ENCODE measurements at places on chromosomes 6 and 20.
A peak's percentile ranks its signal among the peaks of the same experiment; 100 is the strongest.

GRCh38 chr6:33570806-33571636, 9.1 kb downstream of the BAK1 start:
- DNase-seq = peak; percentile 87

DNA sequence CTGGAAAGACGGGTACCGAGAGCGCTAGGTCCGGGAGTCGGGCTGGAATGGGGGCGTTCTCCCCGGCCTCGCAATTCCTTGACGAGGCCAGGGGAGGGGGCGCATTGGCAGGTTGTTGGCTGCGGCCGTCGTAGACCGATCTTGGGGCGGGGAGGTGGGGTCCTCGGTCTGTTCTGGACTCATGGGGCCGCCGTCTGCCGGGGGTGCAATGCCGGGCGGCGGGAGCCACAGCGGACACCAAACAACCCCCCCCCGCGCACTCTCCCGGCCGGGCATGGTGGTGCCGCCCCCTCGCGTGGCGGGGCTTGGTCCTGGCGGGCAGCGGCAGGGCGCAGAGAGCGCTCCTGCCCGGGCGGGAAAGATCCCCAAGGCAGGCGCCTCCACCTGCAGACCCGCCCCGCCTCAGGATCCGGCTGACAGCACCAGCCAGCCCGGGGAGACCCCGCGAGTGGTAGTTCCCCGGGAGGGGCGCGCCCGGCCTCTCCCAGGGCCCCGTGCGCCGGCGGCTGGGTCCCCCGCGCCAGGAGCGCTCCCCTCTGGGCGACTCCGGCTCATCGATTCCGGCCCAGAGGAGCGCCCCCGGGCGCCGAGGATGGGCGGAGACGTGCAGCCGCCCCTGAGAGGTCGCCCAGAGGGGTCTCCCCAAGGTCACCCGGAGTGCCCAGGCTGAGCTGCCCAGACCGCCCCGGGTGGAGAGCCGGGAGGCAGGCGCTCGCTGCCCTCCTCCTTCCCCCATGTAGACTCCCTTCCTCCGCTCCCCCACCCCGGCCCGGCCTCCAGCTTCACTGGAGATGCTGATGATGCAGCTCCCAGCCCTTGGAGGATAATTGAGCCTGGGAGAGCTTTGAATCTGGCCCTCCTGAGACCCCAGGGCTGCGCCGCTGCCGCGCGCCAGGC, 709 bp downstream of the PPP1R16B start:
- DNase-seq = peak; percentile 18

DNA sequence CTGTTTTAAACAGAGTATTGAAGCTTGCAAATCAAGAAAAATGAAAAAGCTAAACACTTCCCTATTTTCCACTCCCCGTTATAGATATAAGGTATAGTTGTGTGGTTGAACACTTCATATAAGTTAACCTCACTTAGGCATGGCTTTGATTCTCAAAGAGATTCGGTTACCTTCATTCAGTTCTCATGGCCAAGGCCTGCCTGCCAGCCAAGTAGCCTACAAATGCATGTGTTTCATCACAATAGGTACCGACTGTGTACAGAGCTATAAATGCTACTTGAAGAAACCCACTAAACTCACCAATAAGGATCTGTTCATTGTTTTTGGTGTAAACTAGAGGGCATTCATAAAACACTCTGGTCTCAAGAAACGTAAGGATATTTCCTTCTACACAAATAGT, 27.8 kb downstream of the PM20D2 start:
- DNase-seq = no peak

DNA sequence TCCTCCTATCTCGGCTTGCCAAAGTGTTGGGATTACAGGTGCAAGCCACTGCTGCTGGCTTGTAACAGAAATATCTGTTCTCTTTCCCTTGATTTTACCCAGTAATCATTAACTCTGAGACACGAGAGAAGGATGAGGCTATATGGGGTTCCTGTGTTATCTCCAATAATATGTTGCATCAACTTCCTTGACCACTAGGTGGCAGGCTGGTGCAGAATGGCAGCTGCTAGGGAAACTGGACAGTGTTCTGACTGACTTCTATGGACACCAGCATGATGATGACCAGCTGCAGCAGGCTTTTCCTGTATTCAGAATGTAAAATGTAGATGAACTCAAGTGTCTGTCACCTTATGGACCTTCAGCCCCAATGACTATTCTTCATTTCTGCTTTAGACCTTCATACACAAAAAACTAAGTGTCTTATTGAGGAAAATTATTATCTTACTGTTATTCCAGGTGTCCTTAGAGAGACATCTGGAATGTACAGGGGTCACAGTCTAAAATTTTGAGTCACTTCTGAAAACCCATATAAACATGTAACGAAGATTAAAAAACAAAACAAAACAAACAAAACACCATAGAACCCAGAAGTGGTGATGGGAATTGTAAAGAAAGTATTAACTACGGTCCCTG, 20.4 kb upstream of the CD109 start:
- DNase-seq = peak; percentile 46

DNA sequence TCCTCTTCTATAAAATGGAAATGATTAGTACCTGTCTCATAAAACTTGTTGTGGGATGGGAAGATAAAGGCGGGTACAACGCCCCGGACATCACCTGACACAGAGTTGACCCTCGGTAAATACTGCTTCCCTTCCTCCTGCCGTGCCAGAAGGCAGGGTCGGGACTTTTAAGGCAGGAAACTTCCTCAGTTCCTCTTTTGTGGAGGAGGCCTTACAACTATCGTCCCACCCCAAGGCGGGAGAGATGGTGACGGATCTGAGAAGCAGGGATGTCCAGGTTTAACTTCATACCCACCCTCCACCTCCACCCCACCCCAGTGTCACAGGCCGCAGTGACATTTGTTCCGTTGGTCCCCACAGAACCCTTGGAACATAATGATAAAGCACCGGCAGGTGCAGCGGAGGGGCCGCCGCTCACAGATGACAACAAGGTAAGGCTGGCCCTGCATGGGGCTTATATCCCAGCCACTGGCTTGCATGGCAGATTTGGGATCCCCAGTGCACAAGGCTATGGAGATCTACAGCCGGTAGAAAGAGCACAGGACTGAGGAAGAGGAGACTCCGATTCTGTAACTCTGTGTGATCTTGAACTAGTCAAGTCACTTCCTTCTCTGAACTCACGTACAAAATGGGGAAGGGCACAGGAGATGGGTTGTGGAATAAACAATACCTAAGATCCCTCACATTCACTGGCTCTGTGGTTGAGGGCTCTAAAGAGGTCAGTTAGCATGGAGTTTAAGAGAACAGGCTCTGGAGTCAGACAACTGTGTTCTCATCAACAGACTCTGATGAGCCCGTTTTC, 764 bp downstream of the DNTTIP1 start:
- DNase-seq = no peak

- no peak for DNase-seq
These were observed 74.0 kb upstream of the PROKR2 start for GRCh38 chr20:5390720-5391119.

DNA sequence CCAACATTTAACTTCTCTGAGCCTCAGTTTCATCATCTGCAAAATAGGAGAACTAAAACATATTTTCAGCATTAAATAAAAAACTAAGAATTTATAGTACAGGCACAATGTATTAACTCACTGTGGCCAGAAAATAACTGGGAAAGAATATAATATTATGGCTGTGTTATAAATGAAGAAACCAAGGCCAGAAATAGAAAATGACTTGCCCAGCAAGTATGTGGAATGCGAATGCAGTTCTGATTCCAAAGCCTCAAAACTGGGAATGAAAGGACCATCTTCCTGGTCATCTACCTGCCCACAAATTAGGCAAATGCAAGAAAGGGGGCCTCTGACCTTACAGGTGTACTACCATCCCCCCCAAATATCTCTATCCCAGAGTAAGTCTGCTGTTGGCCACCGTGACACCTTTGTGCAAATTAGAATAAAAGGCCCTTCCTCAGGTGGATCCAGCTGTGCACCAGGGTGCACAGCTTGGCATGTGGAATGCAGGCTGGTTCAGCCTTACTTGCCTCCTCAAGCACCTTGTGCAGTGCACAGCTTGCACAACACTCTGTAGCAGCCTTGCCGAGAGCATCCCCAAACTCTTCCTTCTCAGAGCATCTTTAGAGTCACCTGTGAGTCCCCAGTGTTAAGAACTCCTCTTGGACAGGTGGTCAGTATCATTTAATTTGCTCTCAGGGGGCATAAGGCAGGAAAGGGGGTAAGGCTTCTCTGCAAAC, 4.4 kb downstream of the SLC13A3 start:
- DNase-seq = no peak

DNA sequence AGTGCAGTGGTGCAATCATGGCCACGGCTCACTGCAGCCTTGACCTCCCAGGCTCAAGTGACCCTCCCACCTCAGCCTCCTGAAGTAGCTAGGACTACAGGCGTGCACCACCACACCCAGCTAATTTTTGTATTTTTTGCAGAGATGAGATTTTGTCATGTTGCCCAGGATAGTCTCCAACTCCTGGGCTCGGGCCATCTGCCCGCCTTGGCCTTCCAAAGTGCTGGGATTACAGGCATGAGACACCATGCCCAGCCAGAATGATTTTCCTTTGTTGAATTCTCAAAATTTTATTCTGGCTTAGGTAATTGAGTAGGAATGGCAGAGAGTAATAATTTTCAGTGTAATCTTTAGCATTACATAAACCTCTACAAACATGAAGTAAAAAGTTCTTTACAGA, 37.1 kb downstream of the SLC16A10 start:
- DNase-seq = no peak

GRCh38 chr6:35139924-35140638, 1.1 kb downstream of the TCP11 start:
- no peak for DNase-seq

DNA sequence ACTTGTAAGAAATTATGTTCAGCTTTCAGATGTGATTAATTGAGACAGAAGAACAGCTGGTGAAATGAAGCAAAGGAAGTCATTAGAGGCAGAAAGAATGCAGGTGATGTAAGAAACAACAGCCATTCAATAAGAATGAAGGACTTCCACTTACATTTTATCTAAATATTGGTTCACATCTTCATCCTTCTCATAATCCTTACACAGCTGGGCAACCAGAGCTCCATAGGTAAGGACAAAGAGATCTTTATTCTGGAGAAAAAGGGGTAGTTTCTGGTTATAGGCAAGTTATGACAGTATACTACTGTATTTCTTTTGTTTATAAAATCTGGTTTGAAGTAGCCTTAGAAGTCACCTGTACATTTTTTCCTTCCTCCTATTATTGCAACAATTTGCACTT, 2.3 kb downstream of the TRAPPC3L start:
- no peak for DNase-seq

- DNase-seq = no peak
These were observed 9.3 kb upstream of the RPS6KA2 start for GRCh38 chr6:166636191-166636933.

DNA sequence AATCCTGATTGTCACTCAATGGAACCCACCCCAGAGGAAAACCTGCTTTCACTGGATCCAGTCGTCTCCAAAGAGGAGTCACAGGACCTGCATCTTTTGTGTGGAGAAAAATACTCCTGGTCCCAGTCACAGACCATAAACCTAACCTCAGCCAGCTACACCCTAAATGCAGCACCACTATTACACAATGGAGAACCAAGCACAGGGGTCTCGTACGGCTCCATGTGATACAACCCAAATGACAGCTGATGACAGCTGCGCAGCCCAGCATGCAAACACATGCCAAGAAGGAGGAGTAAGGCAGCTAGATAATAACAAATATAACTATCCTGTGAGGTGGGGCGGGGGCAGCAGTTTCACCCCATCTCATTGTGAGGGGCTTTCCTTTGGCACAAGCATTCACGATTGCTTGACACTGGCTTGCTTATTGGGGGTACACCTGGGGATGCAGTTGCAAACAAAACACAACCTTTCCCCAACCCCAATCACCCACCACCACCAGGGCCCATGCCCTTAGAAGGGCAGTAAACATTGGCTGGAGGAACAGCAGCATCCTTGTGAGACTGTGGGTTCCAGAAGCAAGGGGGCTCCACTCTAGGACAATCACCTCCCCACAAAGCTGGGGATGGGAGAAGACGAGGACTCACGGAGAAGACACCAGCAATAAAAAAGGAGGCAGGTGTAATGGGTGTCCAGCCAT, 51.5 kb downstream of the TRERF1 start:
- DNase-seq = no peak

- DNase-seq = no peak
These were observed 1176.4 kb upstream of the EYS start for GRCh38 chr6:66883453-66883852.

DNA sequence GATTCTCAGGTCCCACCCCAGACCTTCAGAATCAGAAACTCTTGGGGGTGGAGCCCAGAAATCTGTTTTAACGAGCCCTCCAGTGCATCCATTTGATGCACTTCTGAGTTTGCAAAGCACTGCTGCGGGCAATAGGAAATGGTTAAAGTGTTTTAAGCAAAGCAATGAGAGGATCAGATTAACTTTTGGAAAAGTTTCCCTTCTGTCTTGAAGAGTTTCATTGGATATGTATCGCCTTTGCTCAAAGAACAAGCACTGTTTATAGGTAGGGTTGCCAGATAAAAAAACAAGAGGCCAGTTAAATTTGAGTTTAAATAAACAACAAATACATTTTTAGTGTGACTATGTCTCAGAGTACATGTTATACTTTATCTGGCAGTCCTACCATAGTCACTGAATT, 226.0 kb downstream of the BMP7 start:
- DNase-seq = no peak

- peak; percentile 53 for DNase-seq
These were observed 72.7 kb downstream of the IGF2R start for GRCh38 chr6:160041608-160042007.

- DNase-seq = no peak
These were observed 314.5 kb downstream of the KIF16B start for GRCh38 chr20:16258766-16259165.

GRCh38 chr20:57409316-57409671, 18.1 kb downstream of the RBM38 start:
- no peak for DNase-seq

- DNase-seq = no peak
These were observed 40.0 kb downstream of the SNHG17 start for GRCh38 chr20:38395165-38395564.

DNA sequence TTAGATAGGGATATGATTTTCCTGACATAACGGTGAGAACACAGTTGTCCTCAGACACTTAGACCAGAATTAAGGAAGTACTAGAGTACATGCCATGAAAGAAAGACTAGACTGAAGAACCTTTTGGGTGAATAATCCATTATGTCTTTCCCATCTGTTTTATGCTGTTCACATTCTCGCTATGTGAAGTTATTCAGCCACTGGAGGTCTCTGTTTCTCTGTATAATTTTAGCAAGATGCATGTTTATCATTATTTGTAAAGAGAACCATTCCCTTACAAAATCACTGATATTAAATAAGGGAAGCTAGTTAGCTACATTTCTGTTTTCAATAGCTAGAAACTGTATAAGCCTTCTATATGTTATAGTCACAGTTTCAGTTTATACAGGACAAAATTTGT, 391.9 kb downstream of the CD109 start:
- DNase-seq = no peak

DNA sequence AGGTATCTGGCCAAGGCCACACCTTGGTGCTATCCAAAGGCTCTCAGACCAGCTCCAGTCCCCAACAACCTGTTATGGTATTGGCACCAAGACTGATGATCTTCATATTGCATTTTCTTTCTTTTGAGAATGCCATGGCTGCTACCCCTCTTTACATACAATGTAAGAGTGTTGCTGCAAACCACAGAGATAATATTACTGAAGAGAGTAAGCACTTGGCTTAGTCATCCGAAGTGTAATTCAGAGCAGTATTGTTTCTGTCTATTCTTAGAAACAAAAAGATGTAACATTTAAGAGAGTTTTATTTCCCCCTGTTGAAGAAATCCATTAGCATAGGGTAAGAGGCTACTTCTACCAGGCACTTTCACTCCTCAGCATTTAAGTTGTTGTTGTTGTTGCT, 212.5 kb downstream of the C6orf118 start:
- no peak for DNase-seq
